Activated CD8-positive, alpha-beta memory T cell treated with anti-CD3 and anti-CD28 coated beads for 4 hours (primary cell): ENCODE measurements at places on chromosomes 6 and 20.

- DNase-seq = no peak
Measured at GRCh38 chr20:10911298-10911697, 237.5 kb upstream of the JAG1 start.

DNA sequence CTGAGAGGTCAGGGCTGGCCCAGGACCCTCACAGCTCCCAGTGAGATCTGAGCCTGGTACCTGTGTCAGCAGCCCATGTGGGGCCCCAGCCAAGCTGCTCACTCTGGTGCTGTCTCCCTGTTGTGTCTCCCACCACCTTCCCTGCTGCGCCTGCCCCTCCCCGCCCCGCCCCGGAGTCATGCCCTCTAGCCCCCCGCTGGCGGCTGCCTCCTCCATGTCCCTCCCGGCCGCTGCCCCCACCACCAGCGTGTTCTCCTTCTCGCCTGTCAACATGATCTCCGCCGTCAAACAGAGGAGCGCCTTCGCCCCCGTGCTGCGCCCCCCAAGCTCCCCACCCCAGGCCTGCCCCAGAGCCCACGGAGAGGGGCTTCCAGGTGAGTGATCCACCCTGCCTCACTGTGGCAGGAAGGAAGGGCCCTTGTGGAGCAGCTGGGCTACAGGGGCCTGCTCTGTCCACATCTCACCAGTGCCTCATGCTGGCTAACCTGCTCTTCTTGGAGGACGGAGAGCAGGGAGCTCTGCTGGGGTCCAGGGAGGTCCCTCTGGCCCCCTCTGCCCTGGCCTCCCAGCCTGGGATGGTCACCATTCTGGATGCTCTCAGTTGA lies 44.9 kb downstream of the CPXM1 start:
- DNase-seq = no peak

DNA sequence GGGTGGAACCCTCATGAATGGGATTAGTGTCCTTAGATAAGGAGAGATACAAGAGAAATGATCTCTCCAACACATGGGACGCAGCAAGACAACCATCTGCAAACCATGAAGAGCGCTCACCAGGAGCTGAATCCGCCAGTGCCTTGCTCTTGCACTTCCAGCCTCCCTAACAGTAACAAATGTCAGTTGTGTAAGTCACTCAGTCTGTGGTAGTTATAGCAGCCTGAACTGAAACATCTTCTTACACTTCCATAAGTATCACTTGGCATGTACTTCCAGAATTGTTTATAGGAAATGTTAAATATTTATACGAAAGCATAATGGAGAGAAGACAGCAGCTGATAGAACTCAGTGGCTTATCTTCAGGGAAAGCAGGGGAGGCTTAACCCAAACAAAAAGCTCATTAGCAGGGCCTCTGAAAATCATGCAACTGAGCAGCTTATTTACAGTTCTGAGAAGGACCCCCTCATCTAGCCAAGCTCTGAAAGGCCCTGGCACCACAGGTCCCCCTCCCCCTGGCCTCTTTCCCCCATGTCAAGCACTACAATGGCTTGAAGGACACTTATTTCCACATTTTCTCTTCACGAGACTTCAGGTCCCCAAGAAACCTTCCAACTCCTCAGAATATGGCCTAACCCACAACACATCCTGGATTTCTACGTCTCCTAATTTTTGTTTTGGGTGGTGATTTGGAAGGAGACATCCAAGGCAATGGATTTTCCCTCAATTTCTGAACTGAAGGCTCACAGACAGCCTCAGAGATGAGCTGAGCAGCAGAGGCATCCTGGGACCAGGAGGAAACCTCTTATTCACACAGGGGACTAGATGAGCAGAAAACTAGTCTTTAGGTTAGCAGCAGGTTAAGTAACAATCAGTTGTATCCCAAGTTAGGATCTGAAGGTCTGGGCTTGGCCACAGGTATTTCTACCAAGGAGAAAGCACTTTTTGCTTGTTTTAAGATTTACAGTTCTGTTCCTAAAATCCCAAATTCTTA lies 49.1 kb downstream of the GCLC start:
- no peak for DNase-seq

- no peak for DNase-seq
Measured at GRCh38 chr20:8569766-8570165, 437.7 kb downstream of the PLCB1 start.
